ENCODE measurements at places on chromosomes 1 and 21.

- no peak for DNase-seq
Measured at GRCh38 chr1:162397943-162398560, 13.9 kb downstream of the SH2D1B start.

DNA sequence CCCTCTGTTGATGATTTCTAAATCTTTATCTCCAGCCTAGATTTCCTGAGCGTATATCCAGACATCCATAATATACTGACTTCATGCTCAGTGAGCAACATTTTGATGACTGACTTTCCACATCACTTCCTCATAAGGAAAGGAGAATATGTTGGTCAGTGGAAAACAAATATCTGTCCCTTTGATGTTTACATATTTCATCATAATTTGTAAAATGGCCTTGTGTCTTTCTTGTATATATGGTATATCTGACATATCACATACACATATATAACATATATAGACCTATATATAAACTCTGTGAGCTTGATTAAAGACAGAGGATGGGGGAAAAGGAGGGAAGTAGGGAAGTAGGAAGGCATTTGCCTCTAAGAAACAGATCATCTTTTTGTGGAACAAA, 18.6 kb downstream of the ZBTB8A start:
- DNase-seq: no peak

GRCh38 chr1:228346731-228347130, 59.9 kb downstream of the TRIM11 start:
- DNase-seq: no peak

- DNase-seq: no peak
Measured at GRCh38 chr21:25967181-25967900, 203.2 kb downstream of the APP start.

DNA sequence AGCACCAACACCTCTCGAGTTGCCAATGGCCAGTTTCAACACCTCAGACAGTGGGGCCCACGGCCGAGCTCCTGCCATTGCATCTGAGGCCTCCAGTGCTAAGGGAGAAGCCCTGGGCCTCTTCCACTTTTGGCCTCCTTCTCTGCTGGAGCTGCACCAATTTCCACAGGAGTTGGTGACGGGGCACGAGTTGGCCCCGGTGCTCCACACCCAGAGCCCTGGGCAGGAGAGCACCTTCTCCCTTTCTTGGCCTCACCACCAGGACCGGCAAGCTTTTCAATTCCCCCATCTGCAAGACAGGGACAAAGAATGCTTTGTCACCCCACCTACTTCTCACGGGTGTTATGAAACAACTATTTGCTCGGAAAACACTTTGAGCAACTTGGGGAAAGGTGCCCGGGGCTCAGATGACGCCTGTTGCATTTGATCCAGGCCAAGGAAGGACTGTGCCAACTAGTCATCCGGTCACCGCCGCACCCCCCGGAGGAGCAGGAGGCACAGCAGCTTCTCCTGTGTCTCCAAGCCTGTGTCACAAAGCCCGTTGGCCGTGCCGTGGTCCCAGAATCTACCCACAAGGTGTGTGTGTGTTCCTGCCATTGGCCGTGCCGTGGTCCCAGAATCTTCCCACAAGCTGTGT, 55.2 kb downstream of the TOMM20 start:
- no peak for DNase-seq

DNA sequence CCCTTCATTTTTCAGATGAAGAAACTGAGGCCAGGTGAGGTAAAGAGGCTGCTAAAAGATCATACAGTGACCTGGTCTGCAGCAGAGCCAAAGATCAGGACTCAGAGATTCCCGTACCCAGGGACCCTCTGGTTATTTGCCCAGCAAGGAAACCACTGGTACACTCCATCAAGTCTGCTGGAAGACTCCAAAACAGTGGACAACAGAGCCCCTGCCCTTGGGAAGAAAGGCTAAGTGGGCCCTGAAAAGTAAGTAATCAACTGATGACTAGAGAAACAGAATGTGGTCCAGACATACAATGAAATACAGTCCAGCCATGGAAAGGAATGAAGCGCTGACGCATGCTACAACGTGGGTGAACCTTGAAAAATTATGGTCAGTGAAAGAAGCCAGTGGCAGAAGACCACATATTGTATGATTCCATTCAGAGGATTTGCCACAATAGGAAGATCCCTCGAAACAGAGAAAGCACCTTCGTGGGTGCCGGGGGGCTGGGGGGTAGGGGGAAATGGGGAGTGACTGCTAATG, 106.4 kb downstream of the ETS2 start:
- no peak for DNase-seq

DNA sequence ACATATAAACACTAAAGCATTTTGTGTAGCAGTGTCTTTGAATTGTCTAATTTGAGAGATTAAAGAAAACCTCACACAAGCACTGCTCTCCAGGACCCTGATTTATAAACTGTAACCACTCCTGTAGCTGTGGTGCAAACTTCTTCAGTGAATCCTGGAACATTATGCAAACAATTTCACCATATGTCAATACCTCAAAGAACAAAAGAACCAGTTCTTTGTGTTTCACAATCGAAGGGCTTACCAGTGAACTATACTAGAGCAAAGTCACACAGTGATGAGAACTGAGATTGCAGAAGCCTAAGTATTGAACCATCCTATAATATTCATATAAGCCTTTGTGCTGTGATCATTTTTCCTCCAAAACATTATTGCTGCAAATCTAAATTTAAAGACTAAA, 21.5 kb downstream of the DPH5 start:
- DNase-seq: no peak

DNA sequence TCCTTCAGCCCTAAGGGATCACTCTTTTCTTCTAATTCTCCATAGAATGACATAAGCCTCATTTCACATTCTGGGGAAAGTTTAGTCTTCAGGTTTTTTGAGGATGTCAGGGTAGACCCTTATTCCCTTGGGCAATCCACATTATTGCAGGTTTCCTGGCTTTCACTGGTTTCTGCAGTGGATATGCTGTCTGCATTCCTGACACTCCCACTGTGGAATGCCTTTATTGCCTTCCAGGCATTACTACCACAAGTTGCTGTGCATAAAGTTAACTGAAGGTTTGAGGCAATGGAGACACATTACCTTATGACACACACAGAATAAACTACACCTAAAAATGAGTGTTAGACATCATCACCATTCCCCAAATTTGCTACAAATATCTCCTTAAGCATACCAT, 12.7 kb downstream of the FASLG start:
- no peak for DNase-seq

GRCh38 chr21:38848187-38848609, 42.5 kb downstream of the ETS2 start:
- DNase-seq: no peak

DNA sequence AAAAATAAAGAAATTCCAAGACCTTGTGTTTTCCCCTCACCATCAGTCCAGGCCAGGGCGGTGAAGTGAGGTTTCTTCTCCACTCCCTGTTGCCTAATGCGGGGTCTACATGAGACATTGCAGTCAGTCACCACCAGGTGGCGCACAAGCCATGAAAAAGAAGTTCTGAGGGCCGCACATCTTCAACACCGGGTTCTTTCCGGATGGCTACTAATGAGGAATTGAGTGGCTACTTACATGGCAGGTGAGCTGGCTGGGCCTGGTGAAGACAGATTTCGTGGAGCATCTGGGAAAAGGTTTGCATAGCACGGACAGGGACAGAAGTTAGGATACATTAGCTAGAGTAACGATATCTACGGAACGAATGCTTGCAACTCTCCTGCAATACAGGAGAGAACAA, 15.8 kb upstream of the S100A11 start:
- peak; percentile 76 for DNase-seq

DNA sequence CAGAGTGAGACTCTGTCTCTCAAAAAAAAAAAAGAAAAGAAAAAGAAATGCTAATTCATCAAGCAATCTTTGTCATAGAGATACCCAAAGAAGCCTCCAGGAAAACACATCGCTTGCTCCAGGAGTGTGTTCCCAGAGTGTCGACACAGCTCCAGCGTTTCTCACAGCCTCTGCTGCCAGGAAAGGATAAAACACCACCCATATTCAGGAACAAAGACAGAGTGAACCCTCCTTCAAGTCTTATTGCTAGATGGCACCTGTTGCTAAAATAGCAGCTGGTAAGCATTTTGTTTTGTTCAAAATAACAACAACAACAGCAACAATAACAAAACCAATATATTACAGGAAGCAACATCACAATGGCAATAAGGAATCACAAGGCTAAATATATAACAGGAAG, 3.1 kb downstream of the ILDR2 start:
- no peak for DNase-seq

DNA sequence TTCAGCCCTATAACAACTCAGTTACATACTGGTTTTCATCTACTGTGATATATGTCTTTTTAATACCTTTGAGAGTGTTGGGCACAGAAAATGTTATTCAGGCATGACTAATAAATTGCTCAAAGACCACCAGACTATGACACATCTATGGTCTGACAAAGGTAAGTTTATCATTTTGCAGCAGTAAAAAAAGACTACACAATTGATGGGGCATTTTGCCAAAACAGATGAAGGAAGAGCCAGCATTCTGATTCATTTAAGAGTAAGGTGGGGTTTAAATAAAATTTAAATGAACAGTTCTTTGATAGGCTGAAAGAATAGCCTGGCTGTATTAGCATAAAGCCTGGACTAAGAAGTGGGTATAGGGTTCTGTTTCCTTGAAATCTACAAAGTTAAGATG, 8.8 kb upstream of the RNPC3 start:
- DNase-seq: no peak

DNA sequence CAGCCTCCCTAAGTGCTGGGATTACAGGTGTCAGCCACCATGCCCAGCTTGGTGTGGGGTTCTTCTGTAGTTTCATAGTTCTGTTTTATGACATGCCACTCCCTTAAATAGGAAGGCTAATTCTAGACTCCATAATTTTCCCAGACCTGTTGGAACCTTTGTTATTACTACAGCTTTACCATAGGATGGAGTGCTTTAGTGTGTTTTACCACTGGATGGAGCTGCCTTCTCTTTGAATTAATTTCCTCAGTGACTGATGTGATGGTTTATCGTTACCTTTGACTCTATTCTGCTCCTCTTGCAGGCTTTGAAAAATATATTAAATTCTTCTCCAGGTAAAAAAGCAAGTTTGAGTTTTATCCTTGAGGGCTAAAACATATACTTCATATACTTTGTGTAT, 84.6 kb upstream of the NEK7 start:
- no peak for DNase-seq

GRCh38 chr1:14977338-14977931, 176.1 kb upstream of the TMEM51 start:
- DNase-seq: no peak

DNA sequence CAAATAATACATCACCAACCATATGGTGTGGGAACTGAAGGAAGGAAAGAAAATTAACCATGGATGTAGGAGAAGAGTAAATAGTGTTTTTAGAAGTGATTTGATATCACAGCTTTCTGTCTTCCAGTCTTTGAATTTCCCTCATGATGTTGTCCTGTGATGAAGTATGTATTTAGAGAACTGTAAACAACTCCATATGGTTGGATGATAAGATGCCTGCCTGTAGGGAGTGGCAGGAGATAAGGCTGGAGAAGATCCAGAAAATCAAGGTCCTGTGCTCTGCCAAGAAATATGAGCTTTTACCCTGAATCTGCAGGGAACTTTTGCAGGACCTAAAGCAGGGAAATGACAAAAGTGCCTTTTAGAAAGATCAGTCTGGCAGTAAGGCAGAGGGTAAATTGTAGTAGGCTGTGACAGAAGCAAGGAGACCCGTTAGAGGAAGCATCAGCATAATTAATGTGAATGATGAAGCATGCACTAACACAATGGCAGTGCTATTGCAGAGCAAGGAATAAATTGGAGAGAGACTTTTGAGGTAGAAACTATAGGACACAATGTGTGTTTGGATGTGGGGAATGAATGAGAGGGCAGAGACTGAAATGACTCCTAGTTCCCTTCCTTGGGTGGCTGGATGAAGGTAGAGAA, 21.9 kb downstream of the CEPT1 start:
- no peak for DNase-seq
